ENCODE measurements at places on chromosomes 3 and 15.

DNA sequence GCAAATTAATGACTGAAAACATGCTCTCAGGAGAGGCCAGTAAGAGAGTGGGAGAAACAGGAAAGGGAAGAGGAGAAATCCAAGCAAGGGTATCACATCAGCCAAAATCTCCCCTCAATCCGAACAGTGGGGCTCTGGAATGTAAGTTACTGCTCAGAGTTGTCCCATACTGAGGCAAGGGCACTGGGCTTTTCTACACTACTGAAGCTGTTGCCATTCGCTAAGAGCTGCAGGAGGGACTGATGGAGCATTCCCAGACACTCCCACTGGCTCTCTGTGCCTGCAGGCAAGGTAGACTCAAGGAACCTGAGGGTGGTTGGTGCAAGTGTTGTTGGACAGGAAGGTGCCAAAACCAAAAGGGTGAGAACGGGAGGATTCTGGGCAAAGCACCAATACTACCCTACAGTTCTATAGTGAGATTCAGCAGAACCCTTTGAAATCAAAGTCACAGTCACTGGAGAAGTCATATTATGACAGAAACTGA is 46.1 kb downstream of the NEK10 start:
- H3K27ac ChIP-seq, result no peak overlapping the region
- no peaks in the 10 kb centered on the region for H3K27me3 ChIP-seq
- no peaks in the 10 kb centered on the region for H3K4me1 ChIP-seq
- no peak for DNase-seq
- no peaks in the 10 kb centered on the region for H3K36me3 ChIP-seq

DNA sequence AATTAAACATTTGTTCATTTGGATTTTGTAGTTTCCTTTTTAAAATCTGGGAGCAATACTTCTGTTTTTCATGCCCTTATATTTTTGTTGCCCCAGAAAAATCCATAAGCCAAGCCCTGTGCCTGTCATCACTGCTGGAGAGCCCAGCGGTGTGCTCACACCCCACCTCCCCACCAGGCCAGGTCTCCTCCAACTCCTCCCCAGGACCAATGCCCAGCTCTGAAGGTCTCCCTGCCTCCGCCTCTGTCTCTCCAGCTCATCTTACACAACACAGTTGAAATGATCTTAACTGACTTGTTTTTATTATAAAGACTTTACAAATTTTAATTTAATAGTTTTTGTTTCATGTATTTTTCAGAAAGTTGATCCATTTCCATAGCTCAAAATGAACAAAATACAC is 66.4 kb downstream of the RHCG start:
- no peak overlapping the region for H3K27ac ChIP-seq
- H3K4me3 ChIP-seq, result no peak overlapping the region
- no peaks in the 10 kb centered on the region for H3K36me3 ChIP-seq
- H3K27me3 ChIP-seq, result peaks cover 3% of the 10 kb centered on the region
- no peak for DNase-seq

DNA sequence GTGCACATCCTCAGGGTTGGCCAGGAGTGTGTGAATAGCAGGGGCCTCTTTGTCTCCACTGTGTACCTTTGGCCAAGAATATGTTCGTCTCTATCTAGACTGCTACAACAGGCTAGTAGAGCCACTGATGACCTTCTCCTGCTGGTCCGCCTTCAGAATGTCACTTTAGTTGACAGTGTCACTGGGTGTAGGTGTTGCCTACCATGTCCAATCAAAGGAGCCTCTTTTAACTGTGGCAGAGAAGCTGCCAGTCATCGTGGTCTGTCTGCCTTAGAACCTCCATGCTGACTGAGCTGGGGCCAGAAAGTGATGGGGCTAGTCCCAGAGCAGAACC is 40.1 kb downstream of the OXSR1 start:
- no peak overlapping the region for H3K27ac ChIP-seq
- H3K4me3 ChIP-seq, result no peak overlapping the region
- H3K36me3 ChIP-seq, result peaks cover 5% of the 10 kb centered on the region
- no peaks in the 10 kb centered on the region for H3K4me1 ChIP-seq
- no peaks in the 10 kb centered on the region for H3K27me3 ChIP-seq

GRCh38 chr3:108079877-108080276 is 11.0 kb downstream of the CD47 start:
- no peaks in the 10 kb centered on the region for H3K4me1 ChIP-seq
- no peak for DNase-seq
- H3K4me3 ChIP-seq, result no peak overlapping the region
- H3K36me3 ChIP-seq, result no peaks in the 10 kb centered on the region

GRCh38 chr3:102470066-102470465 is 35.3 kb downstream of the ZPLD1 start:
- H3K36me3 ChIP-seq, result no peaks in the 10 kb centered on the region
- H3K27me3 ChIP-seq, result no peaks in the 10 kb centered on the region
- H3K4me3 ChIP-seq, result no peak overlapping the region
- H3K27ac ChIP-seq, result no peak overlapping the region
- H3K4me1 ChIP-seq, result no peaks in the 10 kb centered on the region

- H3K4me1 ChIP-seq, result peaks cover 5% of the 10 kb centered on the region
- no peak overlapping the region for H3K4me3 ChIP-seq
- no peaks in the 10 kb centered on the region for H3K27me3 ChIP-seq
- no peak overlapping the region for H3K27ac ChIP-seq
These were observed 39.0 kb downstream of the CD86 start for GRCh38 chr3:122094125-122094524.

DNA sequence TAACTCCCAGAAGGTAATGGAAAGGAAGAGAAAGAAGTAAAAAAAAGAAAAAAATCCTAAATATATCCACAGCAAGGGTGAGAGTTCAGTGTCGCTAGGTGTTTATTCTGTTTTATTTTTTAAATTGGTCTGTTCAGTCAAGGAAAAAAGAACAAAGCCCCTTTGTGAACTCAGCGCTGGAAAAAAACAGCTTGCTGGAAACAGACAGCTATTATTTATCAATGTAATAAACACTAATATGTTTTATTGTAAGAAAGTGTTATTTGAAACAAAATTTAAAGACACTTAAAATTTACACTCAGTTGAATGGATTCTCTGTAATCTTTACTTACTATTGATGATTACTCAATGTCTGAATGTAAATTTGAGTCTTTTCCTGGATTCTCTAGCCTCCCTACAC is 32.3 kb upstream of the LEKR1 start:
- H3K27ac ChIP-seq, result no peak overlapping the region
- H3K4me1 ChIP-seq, result peaks cover 2% of the 10 kb centered on the region
- no peak overlapping the region for H3K4me3 ChIP-seq
- DNase-seq, result no peak
- no peaks in the 10 kb centered on the region for H3K27me3 ChIP-seq
